ENCODE measurements at places on chromosomes 3 and 15. TPM values are rescaled to one million over a fixed set of nuclear protein-coding genes. Genes with fewer than 3 reads are reported as not detected.

DNA sequence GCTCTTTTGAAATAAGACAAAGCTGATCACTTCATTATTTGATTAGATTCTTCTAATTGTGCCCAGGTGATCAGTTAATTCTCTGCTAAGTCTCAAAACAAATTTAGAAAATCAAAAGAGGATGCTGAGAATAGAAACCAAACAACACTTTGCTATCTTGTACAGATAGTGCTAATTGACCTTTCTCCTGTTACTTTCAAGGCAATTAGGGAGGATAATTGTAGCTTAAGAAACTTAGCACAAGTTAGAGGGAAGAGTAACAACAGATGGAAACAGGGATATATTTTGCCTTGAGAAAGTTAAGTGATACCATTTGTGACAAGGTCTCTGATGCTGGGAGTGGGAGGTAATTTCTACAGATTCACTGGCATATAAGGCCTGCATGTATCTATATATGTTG, 344.8 kb upstream of the GRM7 start:
- no peak for DNase-seq

GRCh38 chr15:46941241-46941640, 776.1 kb upstream of the SEMA6D start:
- DNase-seq, result no peak

DNA sequence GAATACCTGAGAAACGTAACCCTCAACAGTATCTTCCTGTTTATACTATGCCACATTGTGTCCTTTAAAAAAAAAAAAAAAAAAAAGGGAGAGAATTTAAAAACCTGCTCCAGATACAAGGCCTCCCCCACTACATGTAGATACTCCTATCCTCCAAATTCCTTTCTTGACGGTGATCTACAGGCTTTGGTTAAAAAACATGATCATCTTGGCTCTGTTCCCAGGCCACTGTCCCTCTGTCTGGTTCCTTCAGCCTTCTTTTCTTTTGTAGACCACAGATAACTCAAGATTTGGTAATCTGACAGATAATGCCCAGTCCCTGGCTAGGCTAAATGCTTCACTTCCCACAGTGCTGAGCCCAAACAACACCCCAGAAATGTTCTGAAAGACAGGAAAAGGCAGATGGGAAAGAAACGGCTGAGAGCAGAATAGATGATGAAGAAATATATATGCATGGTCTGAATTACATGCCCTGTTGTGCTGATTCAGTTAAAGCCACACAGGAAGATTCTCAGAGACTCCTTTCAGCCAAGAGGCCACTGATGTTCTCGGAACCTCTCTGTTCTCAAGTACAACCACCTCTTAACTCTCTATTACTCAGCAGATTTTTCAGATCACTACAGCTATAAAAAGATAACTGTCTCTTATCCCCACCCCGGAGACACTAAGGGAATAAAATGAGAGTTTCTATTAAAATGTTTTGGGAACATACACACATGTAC, 48.3 kb downstream of the NPTN start:
- DNase-seq, result no peak

DNA sequence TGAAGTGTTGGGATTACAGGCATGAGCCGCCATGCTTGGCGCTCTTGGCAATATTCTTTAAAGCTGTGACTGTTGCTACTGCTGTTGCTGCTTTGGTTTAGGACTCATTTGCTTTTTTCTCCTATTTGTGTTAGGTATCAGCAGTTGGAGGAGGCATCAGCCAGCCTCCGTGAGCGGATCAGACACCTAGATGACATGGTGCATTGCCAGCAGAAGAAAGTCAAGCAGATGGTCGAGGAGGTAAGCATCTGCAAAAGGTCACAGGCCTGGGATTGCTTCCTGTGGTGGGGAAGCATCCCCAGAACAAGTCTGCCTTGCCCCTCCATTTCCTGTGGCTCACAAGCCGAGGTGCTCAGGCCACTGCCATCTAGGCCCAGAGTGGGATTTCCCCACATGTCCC, 47.6 kb downstream of the MYZAP start:
- DNase-seq, result no peak

DNASE1L3 gene
- total RNA-seq, result not detected

AMT gene
- not detected for total RNA-seq

SLC22A13 gene
- total RNA-seq, result not detected

DNA sequence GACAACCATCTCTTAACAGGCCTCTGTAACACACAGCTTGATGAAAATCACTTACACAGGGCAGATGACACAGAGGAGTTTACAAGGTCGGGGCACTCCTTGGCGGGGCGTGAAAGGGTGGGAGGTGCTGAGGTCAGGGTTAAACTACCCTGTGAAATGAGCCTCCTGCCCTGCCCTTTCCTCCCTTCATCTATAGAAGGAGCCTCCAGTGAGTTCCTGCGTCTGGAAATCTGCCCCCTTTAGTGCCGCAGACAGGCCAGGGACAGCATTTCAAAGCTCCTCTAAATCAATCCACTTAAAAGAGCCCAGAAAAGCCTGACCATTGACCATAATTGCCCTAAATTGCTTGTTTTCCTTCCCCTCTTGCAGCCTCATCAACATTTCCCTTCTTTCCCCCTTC, 1.9 kb downstream of the ROBO1 start:
- DNase-seq, result no peak

GRCh38 chr15:41772720-41773331, 1.5 kb upstream of the MAPKBP1 start:
- DNase-seq, result peak; percentile 46

NR1I2 gene
- not detected for total RNA-seq

DAPK2 gene
- total RNA-seq, result 6.0 TPM

GRCh38 chr15:43378601-43379000, 7.7 kb downstream of the TUBGCP4 start:
- no peak for DNase-seq

SEMA6D gene
- not detected for total RNA-seq

GRCh38 chr15:44713006-44713966, 2.0 kb downstream of the B2M start:
- DNase-seq, result peak; percentile 52

CEMIP gene
- not detected for total RNA-seq

DNA sequence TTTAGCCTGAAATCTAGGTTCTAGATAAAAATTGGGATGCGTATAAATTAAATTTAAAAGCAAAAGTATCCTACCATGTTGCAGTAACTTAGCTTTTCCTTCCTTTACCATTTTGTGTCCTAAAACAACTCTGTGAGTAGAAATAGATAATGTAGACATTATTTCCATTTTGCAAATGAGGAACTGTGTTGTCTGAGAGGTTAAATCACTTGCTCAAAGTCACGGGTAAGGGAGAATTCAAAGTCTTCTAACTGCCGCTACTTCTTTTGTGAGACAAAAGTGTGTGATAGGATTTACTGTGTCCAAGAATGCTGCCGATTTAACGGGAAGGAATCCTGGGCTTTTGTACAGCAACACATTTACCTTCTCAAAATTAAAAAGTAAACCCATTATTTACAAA, 40.7 kb downstream of the MYO1E start:
- DNase-seq, result no peak

GRCh38 chr3:10552631-10552943, 47.2 kb upstream of the ATP2B2 start:
- DNase-seq, result no peak

- no peak for DNase-seq
Measured at GRCh38 chr3:114861666-114862065, 285.4 kb downstream of the ZBTB20 start.

GRCh38 chr3:56868706-56869105, 67.0 kb upstream of the ARHGEF3 start:
- no peak for DNase-seq

ZNF80 gene
- total RNA-seq, result not detected

DNA sequence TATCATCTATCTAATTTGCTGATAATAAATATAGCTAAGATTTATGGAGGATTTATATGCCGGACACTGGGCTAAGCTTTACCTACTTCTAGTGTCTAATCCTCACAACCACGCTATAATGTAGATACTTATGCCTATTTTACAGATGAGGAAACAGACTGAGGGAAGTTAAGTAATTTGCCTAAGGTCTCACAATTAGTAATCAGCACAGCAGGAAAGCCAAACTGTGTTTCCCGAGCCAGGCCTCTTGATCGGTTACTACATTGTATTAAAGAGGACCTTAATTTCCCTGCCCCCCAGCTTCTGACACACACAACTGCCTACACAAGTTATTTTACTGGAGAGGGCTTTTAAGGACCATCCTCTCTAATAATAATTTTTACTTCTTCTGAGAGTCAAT, 40.9 kb downstream of the ONECUT1 start:
- no peak for DNase-seq

DNA sequence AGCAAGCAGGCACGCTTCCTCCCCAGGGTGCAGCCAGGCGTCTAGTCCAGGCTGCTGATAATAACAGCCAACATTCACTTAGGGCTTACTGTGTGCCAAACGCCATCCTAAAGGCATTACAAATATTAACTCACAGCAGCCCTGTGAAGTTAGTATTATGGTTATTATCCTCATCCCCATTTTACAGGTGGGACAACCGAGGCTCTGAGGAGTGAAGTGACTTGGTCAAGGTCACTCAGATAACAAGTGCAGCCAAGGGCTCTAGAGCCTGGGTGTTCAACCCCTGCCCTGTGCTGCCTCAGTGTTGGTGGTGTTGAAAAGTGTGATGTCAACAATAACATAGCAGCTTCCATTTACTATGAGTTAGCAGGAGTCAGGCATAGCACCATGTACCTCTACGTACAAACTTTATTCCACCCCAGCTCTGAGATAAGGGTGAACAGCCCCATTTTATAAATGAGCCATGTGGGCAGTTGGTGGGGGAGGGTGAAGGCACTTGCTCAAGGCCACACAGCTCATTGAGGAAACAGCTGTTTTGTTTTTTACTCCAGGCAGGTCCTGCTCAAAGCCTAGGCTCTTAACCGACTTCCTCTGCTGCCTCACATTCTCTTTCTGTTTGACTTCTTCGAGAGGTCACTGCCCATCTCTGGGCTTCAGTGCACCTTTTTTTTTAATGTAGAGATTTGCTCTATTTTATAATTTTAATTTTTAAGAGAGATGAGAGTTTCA, 24.0 kb upstream of the TRH start:
- DNase-seq, result no peak

METTL6 gene
- 11.2 TPM for total RNA-seq

- DNase-seq, result no peak
Measured at GRCh38 chr3:147383617-147384016, 22.7 kb downstream of the ZIC4 start.

HRG gene
- total RNA-seq, result not detected

DNA sequence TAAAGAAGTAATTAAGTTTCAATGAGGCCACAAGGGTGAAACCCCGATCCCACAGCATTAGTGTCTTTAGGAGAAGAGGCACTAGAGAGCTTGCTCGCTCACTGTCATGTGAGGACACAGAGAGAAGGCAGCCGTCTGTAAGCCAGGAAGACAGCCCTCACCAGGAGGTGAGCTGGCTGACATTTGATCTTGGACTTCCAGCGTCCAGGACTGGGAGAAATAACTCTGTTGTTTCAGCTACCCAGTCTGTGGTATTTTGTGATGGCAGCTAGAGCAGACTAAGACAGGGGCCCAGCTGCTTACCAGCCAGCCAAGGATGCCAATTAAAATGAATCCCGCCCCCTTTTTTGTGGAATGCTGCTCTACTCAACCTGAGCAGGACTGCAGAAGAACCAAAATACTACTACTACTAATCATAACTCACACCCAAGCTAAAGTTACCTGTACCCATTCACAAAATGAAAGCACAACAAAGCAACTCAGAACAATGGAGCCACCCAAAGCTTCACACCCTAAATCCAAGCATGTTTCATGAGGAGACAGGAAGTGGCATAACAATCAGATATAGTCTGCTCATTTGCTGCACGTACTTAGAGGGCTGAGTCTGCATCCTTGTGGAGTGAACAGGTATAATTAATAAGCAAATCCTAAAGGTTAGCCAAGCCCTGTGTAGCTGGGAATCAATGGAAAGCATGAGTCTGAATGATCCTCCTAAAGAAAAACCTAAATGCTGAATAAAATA, 35.6 kb upstream of the RHCG start:
- DNase-seq, result no peak

- no peak for DNase-seq
Measured at GRCh38 chr15:25136119-25136518, 181.3 kb downstream of the SNRPN start.

GRAMD1C gene
- total RNA-seq, result 7.1 TPM

UNC13C gene
- 0.03 TPM for total RNA-seq

- no peak for DNase-seq
Measured at GRCh38 chr3:77392181-77392580, 352.3 kb downstream of the ROBO2 start.

- DNase-seq, result no peak
Measured at GRCh38 chr15:70164910-70165715, 67.4 kb upstream of the TLE3 start.

GRCh38 chr15:37032091-37032775, 68.1 kb downstream of the MEIS2 start:
- DNase-seq, result no peak

DNA sequence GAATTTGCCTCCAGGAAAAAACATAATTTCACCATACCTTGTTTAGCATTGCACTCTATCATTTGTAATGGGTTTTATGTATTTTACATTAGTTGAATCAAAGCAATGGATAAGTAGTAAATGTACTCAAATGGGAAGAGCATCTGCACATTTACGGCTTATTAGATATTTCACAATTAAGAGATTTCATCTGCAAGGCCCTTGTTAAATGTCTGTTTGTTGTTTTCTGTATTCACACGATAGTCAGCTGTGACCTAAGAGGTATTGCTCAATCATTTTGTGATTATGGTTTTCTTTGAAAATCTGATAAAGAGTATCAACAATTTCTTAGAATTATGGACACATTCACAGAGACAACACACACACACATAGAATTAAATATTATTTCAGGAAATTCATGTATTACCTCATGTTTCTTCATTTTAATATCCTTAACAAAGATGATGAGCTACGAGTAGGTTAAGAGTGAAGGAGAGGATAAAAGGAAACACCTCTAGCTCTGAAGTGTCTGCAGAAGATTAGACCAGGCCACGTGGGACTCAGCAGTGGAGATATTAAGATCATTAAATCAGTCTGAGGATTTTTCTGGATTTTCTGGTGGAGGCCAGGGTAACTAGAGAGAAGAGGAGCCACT, 121.9 kb upstream of the POU1F1 start:
- no peak for DNase-seq

MTHFS gene
- 70.3 TPM for total RNA-seq

- DNase-seq, result no peak
Measured at GRCh38 chr3:149011676-149012075, 20.3 kb downstream of the GYG1 start.

- DNase-seq, result no peak
Measured at GRCh38 chr3:170740285-170740684, 129.7 kb downstream of the RPL22L1 start.

- DNase-seq, result no peak
Measured at GRCh38 chr3:112119962-112120836, 12.8 kb downstream of the GCSAM start.

- DNase-seq, result peak; percentile 74
Measured at GRCh38 chr3:45010811-45011333, 15.2 kb upstream of the CLEC3B start.

Data from Caki2 (cell line).